ENCODE measurements at places on chromosomes 7 and 10. TPM values are rescaled to one million over a fixed set of nuclear protein-coding genes. Genes with fewer than 3 reads are reported as not detected.

The SKIDA1 gene
- total RNA-seq, result 0.47 TPM

The AGMO gene
- total RNA-seq, result under 0.01 TPM

The ATRNL1 gene
- total RNA-seq, result 0.16 TPM

The LDB3 gene
- total RNA-seq, result 0.09 TPM

The CALHM3 gene
- not detected for total RNA-seq

The RP9 gene
- 9.4 TPM for total RNA-seq

The WDFY4 gene
- not detected for total RNA-seq
